ENCODE measurements at places on chromosomes 3 and 15.

DNA sequence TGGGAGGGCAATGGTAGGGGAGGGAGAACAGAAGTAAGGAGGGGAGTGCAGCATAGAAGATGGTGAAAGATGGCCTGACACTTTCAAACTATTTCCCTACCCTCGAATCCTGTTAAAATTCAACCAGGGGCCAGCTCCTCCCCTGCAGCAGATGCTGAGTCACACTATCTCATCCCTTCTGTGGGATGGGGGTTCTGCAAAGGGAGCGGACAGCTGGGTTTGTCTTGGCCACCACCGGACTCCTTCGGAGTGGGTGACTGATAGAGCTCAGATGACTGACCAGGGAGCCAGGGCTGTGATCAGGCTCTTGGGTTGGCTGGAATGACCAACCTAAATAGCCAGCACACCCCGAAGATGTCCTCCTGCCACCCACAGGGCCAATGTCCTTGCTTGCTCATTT, 33.6 kb upstream of the TMCC1 start:
- no peak for DNase-seq

- DNase-seq = no peak
Observed at GRCh38 chr15:56150204-56150603, 93.5 kb downstream of the RFX7 start.

DNA sequence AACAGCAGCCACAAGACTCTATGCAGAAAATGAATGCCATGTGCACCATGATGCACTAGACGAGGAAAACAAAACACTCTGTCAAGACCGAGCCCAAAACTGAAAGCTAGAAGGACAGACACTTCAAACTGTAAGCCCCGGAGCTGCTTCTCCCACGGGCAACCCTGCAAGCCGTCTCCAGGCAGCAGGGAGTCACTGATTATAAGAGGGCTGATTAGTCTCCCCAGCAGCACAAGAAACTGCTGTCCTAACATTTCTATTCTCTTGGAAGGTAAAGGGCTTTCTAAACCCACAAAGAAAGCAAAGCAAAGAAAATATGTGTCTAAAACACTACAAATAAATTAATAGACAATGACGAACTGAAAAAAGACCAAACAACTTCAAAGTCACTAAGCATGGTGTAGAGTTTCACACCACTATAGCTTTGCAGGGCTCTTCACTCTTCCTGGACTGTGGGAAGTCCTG, 15.5 kb downstream of the TBC1D2B start:
- DNase-seq = peak; percentile 80

GRCh38 chr15:89364741-89365450, 30.3 kb upstream of the POLG start:
- peak; percentile 64 for DNase-seq

DNA sequence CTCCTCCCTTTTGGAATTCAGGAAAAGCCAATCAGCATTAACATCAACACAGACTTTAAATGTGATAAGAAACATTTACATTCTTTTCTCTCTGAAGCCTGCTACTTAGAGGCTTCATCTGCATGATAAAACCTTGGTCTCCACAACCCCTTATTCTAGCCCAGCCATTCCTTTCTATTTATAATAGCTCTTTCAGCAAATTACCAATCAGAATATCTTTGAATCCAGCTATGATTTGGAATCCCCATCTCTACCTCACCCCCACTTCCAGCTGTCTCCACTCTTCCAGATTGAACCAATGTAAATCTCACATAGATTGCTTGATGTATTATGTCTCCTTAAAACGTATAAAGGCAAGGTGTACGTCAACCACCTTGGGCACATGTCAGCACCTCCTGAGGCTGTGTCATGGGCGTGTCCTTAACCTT, 139.7 kb downstream of the TUSC7 start:
- DNase-seq = no peak

Data from NB4 (cell line).